ENCODE measurements at places on chromosomes 5 and 9.
A peak's percentile ranks its signal among the peaks of the same experiment; 100 is the strongest.

DNA sequence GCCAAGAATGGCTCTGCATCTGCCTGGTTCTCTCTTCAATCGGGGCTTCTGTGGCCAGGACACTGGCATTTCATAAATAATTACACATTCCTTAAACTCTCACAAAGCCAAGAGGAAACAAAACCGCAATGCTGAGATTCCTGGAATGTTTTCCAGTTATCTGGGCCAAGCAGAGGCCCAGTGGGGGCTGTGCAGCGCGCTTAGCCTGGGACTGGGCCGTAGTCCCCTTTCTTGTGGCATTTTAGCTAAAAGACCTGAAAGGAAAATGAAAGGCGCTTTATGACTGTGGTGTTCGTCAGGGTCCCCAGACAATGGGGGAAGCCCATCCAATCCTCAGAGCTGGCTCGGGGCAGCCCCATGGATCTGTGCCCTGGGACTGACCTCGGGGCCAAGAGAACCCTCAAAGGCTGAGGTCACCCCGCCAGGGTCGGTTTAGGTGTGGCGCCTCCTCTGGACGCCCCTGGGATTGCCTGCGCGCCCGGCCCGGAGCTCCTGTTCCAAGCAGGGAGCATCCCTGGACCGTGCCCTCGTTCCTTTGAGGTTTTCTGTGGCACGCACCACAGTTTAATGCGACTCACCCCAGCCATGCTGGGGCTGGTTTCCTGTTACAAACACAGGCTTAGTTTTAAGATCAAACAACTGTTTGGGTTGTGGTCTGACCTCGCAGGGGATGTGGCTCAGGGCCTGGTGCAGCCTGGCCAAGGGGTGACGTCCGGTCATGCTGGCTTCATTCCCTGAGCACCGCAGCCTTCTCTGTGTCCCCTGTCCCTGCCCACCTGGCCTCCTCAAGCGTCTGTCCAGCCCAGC lies 51.5 kb upstream of the NKD2 start:
- H3K4me3 ChIP-seq, result peak overlapping the region; percentile 11
- peak; percentile 24 for DNase-seq
- H3K4me1 ChIP-seq, result peaks cover 21% of the 10 kb centered on the region
- H3K27me3 ChIP-seq, result peaks cover 82% of the 10 kb centered on the region
- no peaks in the 10 kb centered on the region for H3K36me3 ChIP-seq

DNA sequence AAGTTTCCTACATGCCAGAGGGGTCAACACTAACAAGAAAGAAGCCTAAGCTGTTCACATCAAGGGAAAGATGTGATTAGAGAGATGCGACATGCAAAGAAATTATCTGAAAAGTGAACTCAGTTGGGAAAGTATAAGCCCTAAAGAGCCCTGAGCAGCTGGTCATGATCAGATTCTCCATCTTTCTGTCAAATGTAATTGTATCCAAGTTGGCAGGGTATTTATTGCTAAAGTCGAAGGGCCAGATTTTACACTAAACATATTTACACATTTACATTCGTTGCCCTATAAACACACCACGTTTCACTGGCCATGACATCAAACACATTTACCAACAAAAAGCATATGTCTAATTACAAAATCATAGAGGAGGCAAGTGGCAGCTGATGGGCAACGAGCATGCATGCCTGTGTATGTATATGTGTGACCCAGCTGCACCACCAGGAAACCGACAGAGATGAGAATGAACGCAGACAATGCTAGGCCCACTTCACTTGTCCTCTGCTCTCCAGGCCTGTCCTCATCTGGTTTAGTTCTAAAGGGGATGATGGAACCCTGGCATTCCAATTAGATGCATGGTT lies 6.3 kb downstream of the FOXD1 start:
- DNase-seq, result no peak
- H3K27ac ChIP-seq, result no peak overlapping the region
- peaks cover 56% of the 10 kb centered on the region for H3K27me3 ChIP-seq
- H3K4me1 ChIP-seq, result no peaks in the 10 kb centered on the region

DNA sequence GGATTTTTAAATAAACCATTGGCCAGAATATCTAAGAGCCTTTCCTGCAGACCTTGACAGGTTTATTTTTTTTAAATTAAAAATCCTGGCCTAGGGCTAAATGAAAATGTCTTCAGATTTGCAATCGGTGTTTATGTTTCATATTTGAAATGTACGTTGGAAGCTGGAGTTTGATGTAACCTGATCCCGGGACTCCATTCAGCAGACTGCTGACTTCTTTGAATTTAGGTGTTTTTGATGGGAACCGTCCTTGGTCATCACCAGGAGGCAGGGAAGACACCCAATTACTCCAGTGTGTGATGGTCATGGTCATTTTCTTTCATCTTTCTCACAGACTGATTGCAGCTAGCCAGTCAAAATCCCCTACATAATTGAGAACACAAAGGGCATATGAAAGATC lies 60.1 kb upstream of the BRINP1 start:
- H3K27ac ChIP-seq, result no peak overlapping the region
- H3K27me3 ChIP-seq, result no peaks in the 10 kb centered on the region
- no peaks in the 10 kb centered on the region for H3K4me1 ChIP-seq
- no peaks in the 10 kb centered on the region for H3K36me3 ChIP-seq

DNA sequence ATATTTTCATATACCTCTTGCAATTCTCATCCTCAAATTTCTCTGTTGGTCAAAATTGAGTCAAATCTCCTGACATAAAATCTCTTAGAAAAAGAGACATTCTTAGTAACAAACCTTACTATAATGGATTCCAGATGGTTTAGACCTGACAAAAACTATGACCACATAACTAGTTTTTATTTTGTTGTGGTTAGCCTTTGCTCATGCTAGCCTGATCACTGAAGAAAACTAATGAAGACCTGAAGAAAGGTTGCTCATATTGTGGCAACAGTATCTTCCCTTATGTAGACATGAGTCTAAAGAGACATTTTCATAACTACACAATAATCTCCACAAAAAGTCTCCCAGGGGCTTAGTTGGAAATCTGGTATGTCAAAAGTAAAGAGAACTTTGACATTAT lies 274.1 kb upstream of the TMEM161B start:
- no peaks in the 10 kb centered on the region for H3K4me1 ChIP-seq
- DNase-seq, result no peak
- no peak overlapping the region for H3K4me3 ChIP-seq
- no peak overlapping the region for H3K27ac ChIP-seq
- H3K27me3 ChIP-seq, result peaks cover 4% of the 10 kb centered on the region

DNA sequence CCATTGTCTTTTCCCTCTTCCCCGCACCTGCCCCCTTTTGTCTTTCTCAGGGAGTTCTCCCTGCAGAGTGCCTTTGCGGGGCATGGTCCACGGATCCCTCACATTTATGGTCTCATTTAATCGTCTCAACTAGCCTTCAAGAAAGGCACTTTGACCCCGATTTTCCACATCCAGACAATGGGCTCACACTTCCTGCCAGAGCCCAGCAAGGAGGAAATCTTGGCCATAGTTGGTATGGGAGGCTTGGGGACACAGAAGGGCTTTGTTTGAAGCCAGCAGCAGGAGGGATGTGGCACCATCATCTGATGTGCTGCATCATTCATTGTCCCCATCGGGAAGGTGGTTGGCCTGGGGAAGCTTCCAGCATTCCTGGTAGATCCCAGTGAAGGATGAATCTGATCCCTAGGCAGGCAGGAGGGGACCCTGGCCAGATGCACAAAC lies 24.9 kb downstream of the GSN start:
- peaks cover 11% of the 10 kb centered on the region for H3K27me3 ChIP-seq
- no peaks in the 10 kb centered on the region for H3K4me1 ChIP-seq
- DNase-seq, result no peak
- H3K36me3 ChIP-seq, result no peaks in the 10 kb centered on the region
- no peak overlapping the region for H3K27ac ChIP-seq

- H3K36me3 ChIP-seq, result no peaks in the 10 kb centered on the region
- no peak overlapping the region for H3K27ac ChIP-seq
- H3K27me3 ChIP-seq, result no peaks in the 10 kb centered on the region
- no peaks in the 10 kb centered on the region for H3K4me1 ChIP-seq
Measured at GRCh38 chr9:123542435-123543225, 186.6 kb downstream of the CRB2 start.

- H3K27ac ChIP-seq, result no peak overlapping the region
- H3K27me3 ChIP-seq, result no peaks in the 10 kb centered on the region
- H3K4me1 ChIP-seq, result no peaks in the 10 kb centered on the region
- DNase-seq, result no peak
Measured at GRCh38 chr5:53779541-53779981, 219.1 kb downstream of the NDUFS4 start.

- H3K27ac ChIP-seq, result no peak overlapping the region
- H3K36me3 ChIP-seq, result no peaks in the 10 kb centered on the region
- no peaks in the 10 kb centered on the region for H3K4me1 ChIP-seq
- no peak overlapping the region for H3K4me3 ChIP-seq
Measured at GRCh38 chr5:14356305-14356704, 213.2 kb downstream of the TRIO start.

- H3K4me1 ChIP-seq, result no peaks in the 10 kb centered on the region
- no peaks in the 10 kb centered on the region for H3K36me3 ChIP-seq
- H3K27me3 ChIP-seq, result peaks cover 6% of the 10 kb centered on the region
- no peak overlapping the region for H3K4me3 ChIP-seq
- no peak overlapping the region for H3K27ac ChIP-seq
- no peak for DNase-seq
Measured at GRCh38 chr9:88852794-88853193, 138.5 kb upstream of the S1PR3 start.

DNA sequence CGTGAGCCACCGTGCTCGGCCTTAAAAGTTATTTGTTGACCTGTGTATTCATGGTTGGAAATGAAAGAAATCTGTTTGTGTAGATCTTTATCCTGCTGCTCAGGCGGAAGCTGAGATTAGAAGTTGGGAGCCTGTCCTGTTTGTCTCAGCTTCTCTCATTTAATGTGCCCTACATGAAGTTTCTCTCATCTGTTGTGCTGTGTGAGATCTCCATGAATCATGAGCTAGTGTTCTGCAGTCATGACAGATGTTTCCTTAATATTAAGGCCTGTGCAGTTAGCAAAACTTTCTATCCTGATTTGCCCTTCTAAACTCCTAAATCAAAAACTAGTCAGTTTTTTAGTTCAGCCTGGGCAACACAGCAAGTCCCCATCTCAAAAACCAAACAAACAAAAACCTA lies 59.5 kb downstream of the FAM78A start:
- no peaks in the 10 kb centered on the region for H3K4me1 ChIP-seq
- H3K4me3 ChIP-seq, result no peak overlapping the region
- H3K27me3 ChIP-seq, result no peaks in the 10 kb centered on the region
- no peak for DNase-seq

- H3K4me1 ChIP-seq, result no peaks in the 10 kb centered on the region
- peaks cover 18% of the 10 kb centered on the region for H3K36me3 ChIP-seq
- no peak overlapping the region for H3K4me3 ChIP-seq
- no peaks in the 10 kb centered on the region for H3K27me3 ChIP-seq
- no peak overlapping the region for H3K27ac ChIP-seq
Measured at GRCh38 chr5:1467341-1468246, 22.4 kb upstream of the SLC6A3 start.

DNA sequence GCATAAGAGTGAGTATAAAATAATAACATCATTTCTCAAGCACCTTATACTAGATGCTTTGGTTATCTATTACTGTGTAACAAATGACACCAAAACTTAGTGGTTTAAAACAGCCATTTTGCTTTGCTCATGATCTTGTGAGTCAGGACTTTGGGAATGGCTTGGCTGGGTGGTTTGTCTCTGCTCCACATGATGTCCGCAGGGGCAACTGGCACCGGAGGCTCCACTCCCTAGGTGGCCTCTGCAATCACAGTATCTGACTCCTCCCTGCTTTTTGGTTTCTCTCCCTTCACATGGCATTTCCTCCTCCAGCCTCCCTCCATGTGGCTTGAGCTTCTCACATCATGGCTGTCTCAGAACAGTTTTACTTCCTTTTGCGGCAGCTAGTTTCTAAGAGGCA lies 259.5 kb downstream of the GAS1 start:
- H3K27me3 ChIP-seq, result peaks cover 2% of the 10 kb centered on the region
- H3K4me1 ChIP-seq, result no peaks in the 10 kb centered on the region
- no peak for DNase-seq
- no peaks in the 10 kb centered on the region for H3K36me3 ChIP-seq
- H3K4me3 ChIP-seq, result no peak overlapping the region

GRCh38 chr5:78659714-78660113 lies 11.1 kb upstream of the LHFPL2 start:
- H3K27me3 ChIP-seq, result peaks cover 7% of the 10 kb centered on the region
- H3K4me3 ChIP-seq, result no peak overlapping the region
- H3K4me1 ChIP-seq, result no peaks in the 10 kb centered on the region
- no peak overlapping the region for H3K27ac ChIP-seq

- H3K27ac ChIP-seq, result no peak overlapping the region
- H3K36me3 ChIP-seq, result no peaks in the 10 kb centered on the region
- no peak overlapping the region for H3K4me3 ChIP-seq
Measured at GRCh38 chr5:136020383-136021015, 8.3 kb upstream of the TGFBI start.

DNA sequence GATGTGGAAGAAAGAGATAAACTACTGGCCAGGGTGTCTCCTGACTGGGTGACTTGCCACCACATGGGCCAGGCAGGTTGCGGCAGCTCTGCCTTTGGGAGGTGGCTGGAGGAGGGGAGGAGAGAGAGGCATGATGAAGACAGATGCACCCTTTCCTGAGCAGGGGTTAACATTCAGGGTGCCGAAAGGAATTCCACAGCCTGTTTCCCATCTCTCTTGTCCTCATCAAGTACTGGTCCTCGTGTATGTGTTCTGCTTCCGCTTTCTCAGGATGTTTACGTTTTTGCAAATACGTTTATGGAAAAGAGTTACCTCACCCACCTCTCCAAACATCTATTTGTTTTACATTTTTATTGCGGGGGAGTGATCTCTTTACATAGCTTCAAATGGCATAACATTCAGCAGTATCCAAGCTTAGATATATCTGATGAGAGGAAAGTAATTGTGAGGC lies 73.4 kb downstream of the C9orf85 start:
- H3K4me3 ChIP-seq, result no peak overlapping the region
- no peaks in the 10 kb centered on the region for H3K36me3 ChIP-seq
- no peaks in the 10 kb centered on the region for H3K27me3 ChIP-seq

DNA sequence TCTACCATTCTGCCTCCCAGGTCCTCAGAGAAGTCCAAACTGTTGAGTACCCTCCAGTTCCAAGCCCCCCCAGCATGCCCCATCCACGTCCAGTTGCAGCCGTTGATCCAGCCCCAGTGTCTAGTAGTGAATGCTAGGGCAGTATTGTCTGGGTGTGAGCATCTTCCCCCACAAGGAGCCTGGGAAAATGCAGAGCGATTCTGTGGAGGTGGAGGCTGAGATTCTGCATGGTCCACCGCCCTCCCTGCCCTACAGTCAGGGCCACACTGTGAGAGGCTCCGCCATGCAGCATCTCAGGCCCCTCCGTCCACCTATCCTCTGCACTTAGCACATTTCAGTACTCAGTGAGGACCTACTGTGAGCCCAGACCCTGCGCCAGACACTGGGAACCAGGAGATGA lies 135.9 kb downstream of the GABBR2 start:
- DNase-seq, result no peak
- H3K36me3 ChIP-seq, result no peaks in the 10 kb centered on the region
- no peaks in the 10 kb centered on the region for H3K4me1 ChIP-seq
- H3K27ac ChIP-seq, result no peak overlapping the region
- peaks cover 29% of the 10 kb centered on the region for H3K27me3 ChIP-seq

GRCh38 chr5:96146675-96147074 lies 185.0 kb upstream of the ELL2 start:
- H3K4me1 ChIP-seq, result no peaks in the 10 kb centered on the region
- H3K36me3 ChIP-seq, result no peaks in the 10 kb centered on the region
- H3K4me3 ChIP-seq, result no peak overlapping the region
- DNase-seq, result no peak
- no peak overlapping the region for H3K27ac ChIP-seq

GRCh38 chr5:157799578-157799977 lies 56.1 kb downstream of the LSM11 start:
- peaks cover 9% of the 10 kb centered on the region for H3K36me3 ChIP-seq
- H3K27ac ChIP-seq, result no peak overlapping the region
- H3K27me3 ChIP-seq, result no peaks in the 10 kb centered on the region
- no peak for DNase-seq

GRCh38 chr5:67552773-67553172 lies 356.2 kb upstream of the CD180 start:
- no peaks in the 10 kb centered on the region for H3K36me3 ChIP-seq
- no peak overlapping the region for H3K4me3 ChIP-seq
- H3K27ac ChIP-seq, result no peak overlapping the region
- H3K27me3 ChIP-seq, result no peaks in the 10 kb centered on the region
